ENCODE measurements at places on chromosomes 12 and 14. TPM values are rescaled to one million over a fixed set of nuclear protein-coding genes. Genes with fewer than 3 reads are reported as not detected.

Gene C12orf50
- total RNA-seq = not detected

Gene PGF
- 0.38 TPM for total RNA-seq

Gene INHBC
- total RNA-seq = not detected

Gene REM2
- total RNA-seq = 0.98 TPM

Gene DLGAP5
- total RNA-seq = 95.8 TPM

Gene METTL1
- 13.8 TPM for total RNA-seq

Gene STYK1
- total RNA-seq = 0.71 TPM
